ENCODE measurements at places on chromosomes 12 and 14. TPM values are rescaled to one million over a fixed set of nuclear protein-coding genes. Genes with fewer than 3 reads are reported as not detected.

DNA sequence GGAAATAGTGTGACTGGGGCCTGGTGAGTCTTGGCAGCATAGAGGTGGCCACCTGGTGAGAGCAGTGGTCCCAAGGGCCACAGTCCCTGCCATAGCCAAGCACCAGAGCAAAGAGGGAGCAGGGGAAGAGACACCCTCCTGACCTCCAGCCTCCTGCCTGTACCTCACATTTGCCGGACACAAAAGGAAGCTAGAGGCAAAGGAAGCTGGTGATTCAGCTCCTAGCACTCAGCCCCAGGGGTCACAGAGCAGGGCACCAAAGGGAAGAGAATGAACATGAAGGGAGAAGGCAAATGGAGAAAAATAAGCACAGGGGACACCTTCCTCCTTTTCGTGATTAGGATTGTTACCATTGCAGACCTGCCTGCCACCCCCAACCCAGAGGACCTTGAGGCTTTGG, 216.8 kb downstream of the ZFP36L1 start:
- no peak for ATAC-seq

GRCh38 chr12:1279050-1279449, 288.0 kb downstream of the ERC1 start:
- no peak for ATAC-seq

GRCh38 chr12:52812749-52813148, 1.2 kb downstream of the KRT4 start:
- no peak for ATAC-seq

- no peak for ATAC-seq
Observed at GRCh38 chr12:52266514-52266913, 7.9 kb upstream of the KRT86 start.

MYH6 gene
- total RNA-seq: not detected

GRCh38 chr14:66443785-66444184, 42.4 kb upstream of the CCDC196 start:
- no peak for ATAC-seq

- ATAC-seq: no peak
Observed at GRCh38 chr12:3631759-3632158, 121.2 kb downstream of the CRACR2A start.

RHEBL1 gene
- not detected for total RNA-seq

- ATAC-seq: no peak
Observed at GRCh38 chr12:80273144-80273543, 170.9 kb upstream of the PTPRQ start.

CLEC4E gene
- 6.5 TPM for total RNA-seq

LMBR1L gene
- total RNA-seq: 17.6 TPM

DNA sequence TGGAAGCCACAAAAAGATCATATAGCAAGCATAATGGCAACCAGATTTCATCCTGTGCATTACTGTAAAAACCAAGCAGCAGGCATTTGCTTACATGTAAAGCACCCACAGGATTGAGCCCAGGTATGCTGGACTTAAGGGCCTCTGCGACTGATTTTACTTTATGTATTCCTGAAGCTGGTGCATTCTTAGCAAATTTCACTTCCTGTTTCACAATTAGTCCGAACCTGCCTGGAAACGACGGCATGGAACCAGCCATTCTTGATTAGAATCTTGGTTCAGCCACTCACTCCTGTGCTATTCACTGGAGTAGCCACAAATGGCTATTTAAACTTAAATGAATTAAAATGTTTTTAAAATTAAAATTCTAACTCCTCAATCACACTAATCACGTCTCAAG, 239.2 kb downstream of the NUAK1 start:
- no peak for ATAC-seq

ZBTB42 gene
- total RNA-seq: 3.2 TPM

SLC10A1 gene
- not detected for total RNA-seq

GRCh38 chr12:6699259-6699988, 1.2 kb downstream of the PIANP start:
- no peak for ATAC-seq

GRCh38 chr12:117875744-117876435, 92.9 kb downstream of the KSR2 start:
- no peak for ATAC-seq

GPX2 gene
- not detected for total RNA-seq

JPH4 gene
- 2.7 TPM for total RNA-seq

- no peak for ATAC-seq
Observed at GRCh38 chr14:44712024-44712815, 205.1 kb upstream of the FSCB start.

- ATAC-seq: no peak
Observed at GRCh38 chr12:132500142-132500855, 10.3 kb downstream of the FBRSL1 start.

PRDM4 gene
- total RNA-seq: 21.8 TPM

- ATAC-seq: no peak
Observed at GRCh38 chr12:71300772-71301675, 138.6 kb upstream of the LGR5 start.

DNA sequence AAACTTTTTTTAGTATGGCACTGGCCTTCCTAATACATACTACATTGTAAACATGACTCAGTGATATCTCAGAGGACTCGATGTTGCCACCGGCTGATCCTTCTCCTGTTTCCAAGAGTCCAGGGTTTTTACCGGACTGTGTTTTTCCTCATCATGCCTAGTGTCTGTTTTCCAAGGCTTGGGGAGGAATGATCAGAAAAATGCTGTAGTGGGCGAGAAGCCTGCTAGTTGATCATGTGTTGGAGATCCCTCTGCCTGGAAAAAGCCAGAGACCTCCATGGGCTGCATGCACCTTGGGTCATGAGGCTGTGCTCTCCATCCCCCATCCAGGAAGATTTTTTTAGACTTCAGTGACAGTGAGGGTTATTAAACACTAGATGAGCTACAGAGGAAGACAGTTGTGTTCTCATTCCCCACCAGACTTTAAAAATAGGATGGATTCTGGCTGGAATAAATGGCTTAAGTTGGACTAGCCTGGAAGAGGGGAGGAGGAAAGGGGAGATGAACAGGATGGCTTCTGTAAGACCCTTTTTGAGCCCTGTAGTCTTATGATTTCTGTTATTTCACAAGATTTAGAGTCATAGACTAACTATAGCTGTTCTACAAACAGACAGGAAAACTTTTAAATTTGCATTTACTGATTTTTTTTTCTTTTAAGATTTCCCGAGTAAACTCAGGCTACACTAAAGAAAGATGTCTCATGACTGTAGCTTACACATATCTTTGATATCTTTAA, 145.7 kb downstream of the SAMD4A start:
- ATAC-seq: peak; percentile 77

CLMN gene
- 3.8 TPM for total RNA-seq

- no peak for ATAC-seq
Observed at GRCh38 chr14:55874785-55875184, 243.4 kb upstream of the PELI2 start.

- ATAC-seq: no peak
Observed at GRCh38 chr12:102026728-102027127, 35.1 kb downstream of the WASHC3 start.

GRCh38 chr14:28651148-28651547, 115.4 kb upstream of the FOXG1 start:
- no peak for ATAC-seq

LUM gene
- total RNA-seq: 51.3 TPM

DNA sequence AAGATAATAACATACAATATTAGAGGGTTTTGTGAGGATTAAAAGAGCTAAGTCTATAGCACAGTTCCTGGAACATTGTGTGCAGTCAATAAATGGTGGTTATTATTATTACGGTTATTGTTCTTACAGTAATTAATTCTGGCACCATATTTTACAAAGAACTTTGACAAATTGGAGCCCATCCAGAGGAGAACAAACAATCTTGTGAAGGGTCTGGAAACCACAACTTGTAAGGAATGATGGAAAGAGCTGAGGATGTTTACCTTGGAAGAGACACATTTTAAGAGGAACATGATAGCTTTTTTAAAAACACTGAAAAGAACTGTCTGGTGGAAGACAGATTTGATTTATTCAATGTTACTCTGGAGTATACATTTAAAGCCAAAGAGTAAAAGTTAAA, 150.5 kb upstream of the KRR1 start:
- ATAC-seq: no peak

CLEC4C gene
- total RNA-seq: not detected

GLT8D2 gene
- total RNA-seq: 15.1 TPM

GRCh38 chr14:58426670-58427280, 556 bp downstream of the TIMM9 start:
- peak; percentile 59 for ATAC-seq

TTC6 gene
- not detected for total RNA-seq

Measured in gastroesophageal sphincter (tissue), 4 donors.